ENCODE measurements at places on chromosomes 3 and 15.

GRCh38 chr3:169146866-169147237 lies 516.7 kb downstream of the MECOM start:
- DNase-seq = no peak

- no peak for DNase-seq
Observed at GRCh38 chr15:77402740-77403379, 17.0 kb downstream of the PEAK1 start.

DNA sequence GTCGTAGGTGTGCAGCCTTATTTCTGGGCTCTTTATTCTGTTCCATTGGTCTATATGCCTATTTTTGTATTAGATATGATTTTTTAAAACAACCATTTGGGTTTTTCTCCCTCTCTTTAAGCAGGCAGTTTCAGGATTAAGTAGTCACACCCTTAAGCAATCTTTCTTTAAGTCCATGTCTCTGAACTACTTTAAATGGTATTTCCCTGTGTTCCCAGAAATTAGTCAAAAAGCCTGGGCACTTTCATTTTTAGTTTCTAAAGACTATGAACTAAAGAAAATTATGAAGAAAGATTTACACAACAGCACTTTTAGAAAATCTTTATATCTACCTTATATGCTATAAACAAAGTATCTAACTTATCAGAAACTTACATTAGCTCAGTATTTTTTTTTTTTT lies 110.3 kb downstream of the FAIM start:
- DNase-seq = no peak

DNA sequence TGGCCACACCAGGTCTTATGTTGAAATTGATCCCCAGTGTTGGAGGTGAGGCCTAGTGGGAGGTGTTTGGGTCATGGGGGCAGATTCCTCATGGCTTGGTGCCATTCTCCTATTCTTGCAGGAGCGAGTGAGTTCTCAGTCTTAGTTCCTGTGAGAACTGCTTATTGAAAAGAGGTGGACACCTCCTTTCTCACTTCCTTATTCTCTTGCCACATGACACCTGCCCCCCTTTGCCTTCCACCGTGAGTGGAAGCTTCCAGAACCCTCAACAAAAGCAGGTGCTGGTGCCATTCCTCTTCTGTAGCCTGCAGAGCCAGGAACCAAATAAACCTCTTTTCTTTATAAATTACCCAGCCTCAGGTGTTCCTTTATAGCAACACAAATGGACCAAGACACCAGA lies 318.1 kb upstream of the MCTP2 start:
- no peak for DNase-seq

DNA sequence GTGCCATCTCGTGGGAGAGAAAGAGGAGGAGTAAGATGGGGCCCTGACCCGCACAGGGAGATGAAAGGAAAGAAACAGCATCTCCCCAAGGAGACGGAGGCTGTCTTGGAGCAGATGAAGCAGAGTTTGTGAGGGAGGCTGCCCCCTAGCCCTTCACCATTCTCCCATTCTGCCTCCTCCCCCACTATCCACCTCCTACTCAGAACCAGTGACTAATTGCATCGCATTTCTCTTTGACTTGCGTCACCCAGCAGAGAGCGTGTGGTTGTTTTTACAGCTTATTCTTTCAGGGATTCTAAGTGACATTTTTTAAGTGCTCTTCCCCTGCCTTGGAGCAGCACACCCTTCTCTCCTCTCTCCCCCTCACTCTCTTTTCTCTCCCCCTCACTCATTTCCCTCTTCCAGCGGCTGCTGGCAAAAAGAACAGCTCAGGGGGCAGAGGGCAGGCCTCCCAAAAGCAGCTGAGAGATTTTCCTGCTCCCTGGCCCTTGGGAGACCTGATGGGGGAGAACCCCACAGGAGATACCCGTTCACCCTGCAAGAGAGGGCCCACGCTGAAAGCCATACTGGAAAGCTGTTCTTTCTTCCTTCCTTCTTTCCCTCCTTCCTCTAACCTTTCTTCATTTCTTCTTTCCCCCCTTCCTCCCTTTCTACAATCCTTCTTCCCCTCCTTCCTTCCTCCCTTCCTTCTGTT lies 91.8 kb downstream of the MRPL46 start:
- DNase-seq = no peak

- DNase-seq = no peak
Observed at GRCh38 chr15:29345549-29346525, 76.2 kb upstream of the NSMCE3 start.

DNA sequence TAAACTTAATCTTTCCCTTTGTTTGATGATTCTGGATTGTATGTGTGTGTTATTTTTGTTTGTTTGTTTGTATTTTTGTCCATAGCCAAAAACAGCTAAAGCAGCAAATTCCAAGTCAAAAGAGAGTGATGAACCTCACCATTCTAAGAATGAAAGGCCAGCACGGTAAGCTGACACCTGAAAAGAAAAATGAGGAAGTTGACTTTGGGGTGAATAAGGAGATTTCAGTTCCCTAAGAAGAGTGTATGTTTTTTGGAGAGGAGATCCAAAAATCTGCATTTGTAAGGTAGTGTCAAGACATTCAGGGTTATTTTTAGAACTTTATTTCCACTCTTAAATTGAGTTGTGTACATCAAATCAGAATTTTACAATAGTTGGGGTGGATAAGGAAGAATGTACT lies 52.3 kb upstream of the UTS2B start:
- DNase-seq = no peak

GRCh38 chr15:93143186-93143585 lies 54.2 kb upstream of the RGMA start:
- no peak for DNase-seq

GRCh38 chr3:107892955-107893624 lies 197.7 kb downstream of the CD47 start:
- no peak for DNase-seq

DNA sequence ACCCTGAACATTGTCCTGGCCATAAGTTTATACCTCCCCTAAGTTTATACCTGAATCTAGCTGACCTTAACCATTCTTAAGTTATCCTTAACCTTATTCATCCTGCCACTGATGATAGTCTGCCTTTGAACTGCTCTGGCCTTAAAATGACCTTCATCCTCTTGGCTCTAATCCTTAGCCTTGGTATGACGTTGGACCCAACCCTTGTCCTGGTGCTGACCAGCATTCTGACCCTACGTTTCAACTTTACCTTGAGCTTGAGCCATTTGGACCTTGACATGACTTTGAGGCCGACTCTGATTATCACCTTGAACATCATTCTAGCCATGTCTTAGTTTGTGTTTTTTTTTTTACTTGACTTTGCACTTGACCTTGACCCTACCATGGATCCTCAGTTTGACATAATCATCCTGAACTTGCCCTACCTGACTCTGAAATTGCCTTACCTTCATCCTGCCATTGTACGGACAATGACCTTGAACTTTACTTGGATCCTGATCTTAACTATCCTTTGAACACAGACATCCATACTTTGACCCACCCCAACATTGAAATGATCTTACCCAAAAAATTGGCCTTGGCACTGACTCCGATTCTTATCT lies 61.1 kb upstream of the ACAD9 start:
- DNase-seq = no peak

DNA sequence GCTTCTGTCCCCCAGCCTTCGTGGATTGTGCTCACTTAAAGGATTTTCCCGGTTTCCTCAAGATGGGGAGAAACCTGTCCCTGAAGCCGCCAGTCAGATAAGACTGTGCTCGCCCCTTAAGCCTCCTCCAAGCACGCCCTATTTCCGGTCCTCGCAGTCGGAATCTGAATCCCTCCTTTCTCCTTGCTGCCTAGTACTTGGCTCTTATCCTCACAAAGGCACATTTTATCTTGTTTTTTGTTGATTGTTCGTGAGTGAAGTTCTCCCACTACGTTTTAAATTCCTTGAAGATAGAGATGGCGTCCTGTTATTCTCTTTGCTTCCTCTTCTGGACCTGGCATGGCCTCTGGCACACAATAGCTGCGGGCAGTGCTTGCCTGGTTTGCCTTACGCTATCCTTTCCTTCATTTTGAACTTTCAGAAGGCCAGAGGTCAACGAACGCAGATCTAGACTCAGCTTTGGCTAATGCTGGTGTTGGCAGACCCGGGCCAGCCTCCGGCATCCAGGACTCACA lies 1.7 kb downstream of the CLDN11 start:
- no peak for DNase-seq

DNA sequence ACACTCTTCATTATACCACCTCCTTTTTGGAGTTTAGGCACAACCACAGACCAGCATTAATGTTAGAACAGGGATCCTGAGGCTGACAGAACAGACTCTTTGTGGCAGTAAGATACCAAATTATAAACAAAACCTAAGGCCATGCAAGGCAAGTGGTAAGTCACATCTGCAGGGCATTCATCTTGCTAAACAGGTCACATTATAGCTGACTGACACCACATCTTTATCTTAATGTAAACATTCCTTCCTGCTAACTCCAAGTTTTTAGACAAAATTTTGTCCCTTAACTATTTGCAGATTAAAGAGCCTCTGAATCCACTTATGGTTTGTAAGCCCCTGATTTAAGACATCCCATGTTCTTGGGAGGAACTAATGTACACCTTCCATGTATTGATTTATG lies 500.6 kb downstream of the PYDC2 start:
- DNase-seq = no peak

- DNase-seq = no peak
Observed at GRCh38 chr3:124851136-124851535, 36.0 kb downstream of the ITGB5 start.

GRCh38 chr3:195410546-195410945 lies 32.3 kb downstream of the ACAP2 start:
- no peak for DNase-seq

DNA sequence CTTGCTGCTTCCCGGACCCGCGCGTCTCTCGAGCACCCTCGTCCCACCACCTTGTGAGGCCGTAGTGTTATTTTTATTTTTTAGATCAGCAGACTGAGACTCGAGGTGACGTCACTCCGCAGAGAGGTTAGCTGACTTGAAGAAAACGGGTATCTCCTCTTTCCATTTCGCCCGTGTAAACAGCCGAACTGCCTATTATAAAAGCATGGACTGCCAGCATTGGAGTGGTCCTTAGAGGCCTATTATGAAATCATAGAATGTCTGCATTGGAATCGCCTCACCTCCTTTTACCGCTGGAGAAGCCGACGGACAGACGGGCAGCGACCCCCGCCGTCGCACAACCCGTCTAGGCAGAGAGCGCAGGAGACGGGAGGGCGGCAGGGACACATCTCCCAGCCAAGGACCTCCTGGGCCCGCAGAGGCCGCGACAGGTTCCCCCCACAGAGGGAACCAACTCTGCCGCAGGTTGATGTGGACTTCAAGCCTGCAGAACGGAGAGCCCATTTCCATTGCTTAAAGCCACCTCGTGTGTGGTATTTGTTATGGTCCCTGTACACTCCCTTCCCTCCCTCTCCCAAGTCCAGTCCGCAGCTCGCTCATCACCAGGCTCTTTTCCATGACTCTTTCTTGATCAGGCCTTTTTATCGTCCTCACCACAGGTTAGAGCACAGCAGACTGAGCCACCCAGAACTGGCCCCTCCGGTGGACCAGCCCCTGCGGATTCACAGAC lies 540 bp upstream of the PPP1R2 start:
- peak; percentile 72 for DNase-seq

DNA sequence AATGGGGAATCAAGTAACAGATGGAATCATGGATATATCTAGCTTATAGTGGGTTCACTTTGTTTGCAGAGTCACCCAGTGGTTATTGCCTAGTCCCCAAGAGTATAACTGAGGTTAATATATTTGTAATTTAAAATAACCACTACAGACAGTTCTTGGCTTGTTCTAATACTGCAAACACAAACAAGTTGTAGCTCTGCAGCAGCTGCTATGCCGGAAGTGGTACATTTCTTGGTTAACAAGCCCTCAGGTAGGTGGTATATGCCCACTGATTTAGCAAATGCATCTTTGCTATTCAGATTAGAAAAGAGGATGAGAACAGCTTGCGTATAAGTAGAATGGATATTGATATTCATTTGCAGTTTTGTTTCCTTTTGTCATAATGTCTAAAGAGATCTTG lies 984.2 kb downstream of the SQOR start:
- no peak for DNase-seq

GRCh38 chr15:52717924-52718323 lies 38.7 kb upstream of the ATOSA start:
- DNase-seq = no peak

GRCh38 chr15:80957556-80957955 lies 32.1 kb downstream of the MESD start:
- no peak for DNase-seq

DNA sequence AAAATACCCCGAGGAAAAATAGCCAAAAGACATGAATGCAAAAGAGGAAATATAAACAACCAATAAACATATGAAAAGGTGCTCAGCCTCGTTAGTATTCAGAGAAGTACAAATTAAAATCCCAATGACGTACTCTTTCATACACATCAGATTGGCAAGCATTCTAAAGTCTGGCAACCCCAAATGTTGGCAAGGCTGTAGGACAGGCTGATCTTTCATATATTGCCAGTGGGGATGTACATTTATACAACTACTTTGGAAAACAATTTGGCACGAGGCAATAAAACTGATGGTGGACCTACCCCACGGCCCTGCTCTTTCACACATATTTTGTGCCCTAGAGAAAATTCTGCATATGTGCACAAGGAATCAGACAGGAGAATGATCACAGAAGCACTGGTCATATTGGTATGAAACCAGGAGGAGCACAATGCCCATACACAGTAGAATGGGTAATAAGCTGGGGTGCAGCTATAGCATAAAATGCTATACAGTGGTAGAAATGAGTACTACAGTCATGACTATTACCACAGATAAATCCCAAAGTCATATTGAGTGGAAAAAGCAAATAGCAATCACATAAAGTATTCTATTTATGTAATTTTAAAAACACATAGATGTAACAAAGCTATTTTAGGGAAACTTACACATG lies 176.0 kb upstream of the SLC24A5 start:
- no peak for DNase-seq

DNA sequence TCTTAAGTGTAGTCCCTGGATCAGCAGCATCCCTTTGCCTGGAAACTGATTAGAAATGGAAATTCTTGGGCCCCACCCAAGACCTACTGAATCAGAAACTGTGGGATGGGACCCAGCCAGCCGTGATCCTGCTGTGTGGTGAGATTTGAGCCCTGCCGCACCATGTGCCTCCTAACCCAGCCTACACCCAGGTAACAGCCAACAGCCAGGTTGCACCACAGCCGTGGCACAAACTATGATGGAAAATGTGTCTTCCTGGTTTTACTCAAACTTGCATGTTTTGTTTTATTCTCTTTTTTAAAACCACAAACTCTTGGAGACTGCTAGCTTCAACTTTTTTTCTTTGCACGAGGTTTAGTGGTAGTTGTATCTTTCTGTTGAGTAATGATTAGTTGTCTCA lies 2.6 kb downstream of the LIMD1 start:
- DNase-seq = no peak

DNA sequence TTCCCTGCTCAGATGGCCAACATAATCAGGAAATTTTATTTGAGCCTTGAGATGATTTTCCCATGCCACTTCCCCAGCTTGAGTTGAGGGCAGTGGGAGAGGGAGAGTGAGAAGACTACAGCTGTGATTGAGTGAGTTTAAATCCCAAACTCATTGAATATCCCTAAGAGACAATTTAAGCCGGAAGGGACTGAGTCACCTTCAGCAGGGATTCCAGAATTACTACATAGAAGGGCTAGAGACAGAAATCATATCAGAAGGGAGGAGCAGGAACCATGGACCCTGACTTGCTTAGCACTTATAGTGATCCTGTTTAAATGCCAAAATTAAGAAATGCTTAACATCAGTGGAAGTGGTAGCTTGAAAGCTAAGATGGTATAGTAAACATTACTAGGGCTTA lies 312.2 kb upstream of the SLCO3A1 start:
- no peak for DNase-seq

GRCh38 chr15:100947760-100948429 lies 28.7 kb downstream of the LRRK1 start:
- DNase-seq = no peak

GRCh38 chr15:27725731-27726130 lies 373.4 kb downstream of the OCA2 start:
- DNase-seq = no peak

GRCh38 chr3:68059628-68060152 lies 405.3 kb upstream of the SUCLG2 start:
- DNase-seq = no peak
